Iris pigment epithelial cell (primary cell): ENCODE measurements at places on chromosomes 7 and 10.

DNA sequence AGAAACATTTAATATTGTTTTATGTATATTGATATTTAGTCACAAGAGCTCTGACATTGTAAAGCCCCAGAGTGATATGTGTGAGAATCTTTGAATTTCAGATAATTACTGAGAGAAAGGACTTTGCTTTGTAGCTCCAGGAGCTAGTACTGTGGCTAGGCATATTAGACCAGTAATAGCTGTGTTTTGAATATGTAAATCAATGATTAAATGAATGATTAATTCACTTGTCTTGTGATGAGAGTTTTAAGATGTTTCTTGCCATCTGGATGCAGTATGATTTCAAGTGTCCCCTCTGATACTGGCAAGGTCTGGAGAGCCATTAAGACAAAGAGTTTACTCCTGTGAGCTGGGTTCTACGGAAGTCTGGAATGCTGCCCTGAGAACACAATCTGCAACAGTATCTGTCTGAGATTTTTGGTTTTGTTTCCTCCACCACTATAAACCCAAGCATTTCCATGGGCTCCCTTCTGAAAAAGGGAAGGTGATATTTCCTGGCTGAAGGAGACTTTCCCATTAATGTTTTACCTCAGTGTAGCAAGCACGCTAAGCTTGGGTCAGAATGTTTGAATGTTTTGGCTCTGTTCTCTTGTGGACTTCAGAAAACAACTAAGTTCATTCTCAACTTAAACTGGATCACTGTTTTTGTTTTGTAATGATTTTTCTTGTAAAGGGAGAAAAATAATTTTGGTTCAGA, 61.3 kb upstream of the BICC1 start:
- no peak for DNase-seq

DNA sequence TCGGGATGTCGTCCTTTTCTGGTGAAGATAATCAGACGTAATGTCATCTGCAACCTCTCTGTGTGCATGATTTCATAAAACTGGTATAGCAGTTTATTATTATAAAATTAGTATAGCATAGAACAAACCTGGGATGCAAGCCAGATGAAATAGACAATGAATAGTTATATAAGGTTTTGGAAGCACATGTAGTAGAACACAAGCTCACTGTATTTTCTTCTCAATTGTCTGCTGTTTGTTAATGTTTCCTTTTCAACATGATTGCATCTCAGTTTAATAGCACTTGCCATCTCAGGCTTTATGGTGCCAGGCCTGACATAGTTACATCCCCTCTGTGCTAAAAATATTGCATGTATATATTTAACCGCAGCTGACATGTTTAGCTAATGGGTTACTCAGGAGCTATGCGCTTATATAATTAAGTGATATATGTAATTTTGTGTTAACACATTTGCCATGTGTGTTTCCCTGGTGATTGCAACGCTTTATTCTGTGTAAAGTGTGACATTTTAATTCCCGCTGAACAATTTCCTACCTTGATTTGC, 132.7 kb downstream of the ARID5B start:
- no peak for DNase-seq

- DNase-seq, result peak; percentile 21
These were observed 35.4 kb downstream of the TLL2 start for GRCh38 chr10:96478355-96478754.

- DNase-seq, result peak; percentile 31
These were observed 34.4 kb upstream of the SLC29A4 start for GRCh38 chr7:5248201-5248885.

- no peak for DNase-seq
These were observed 28.6 kb upstream of the VAX1 start for GRCh38 chr10:117166418-117167345.

DNA sequence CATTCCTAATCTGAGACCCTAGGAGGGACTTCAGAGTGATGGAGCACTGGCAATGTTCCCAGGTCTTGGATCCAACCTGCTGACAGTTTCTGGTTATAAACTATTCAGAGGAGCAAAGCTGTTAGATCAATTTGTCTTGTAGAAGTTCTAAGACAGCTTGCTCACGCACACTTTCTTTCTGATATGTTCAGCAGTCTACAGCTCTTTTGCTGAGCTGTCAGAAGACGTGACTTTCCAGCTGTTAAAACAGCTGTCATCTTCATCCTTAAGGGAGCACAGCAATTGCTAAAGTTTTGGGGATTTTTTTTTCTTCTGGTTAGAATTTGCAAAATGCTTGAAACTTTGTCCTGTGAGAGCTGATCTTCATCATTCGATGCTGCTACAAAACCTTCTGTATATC, 823.1 kb downstream of the SORCS1 start:
- DNase-seq, result no peak

DNA sequence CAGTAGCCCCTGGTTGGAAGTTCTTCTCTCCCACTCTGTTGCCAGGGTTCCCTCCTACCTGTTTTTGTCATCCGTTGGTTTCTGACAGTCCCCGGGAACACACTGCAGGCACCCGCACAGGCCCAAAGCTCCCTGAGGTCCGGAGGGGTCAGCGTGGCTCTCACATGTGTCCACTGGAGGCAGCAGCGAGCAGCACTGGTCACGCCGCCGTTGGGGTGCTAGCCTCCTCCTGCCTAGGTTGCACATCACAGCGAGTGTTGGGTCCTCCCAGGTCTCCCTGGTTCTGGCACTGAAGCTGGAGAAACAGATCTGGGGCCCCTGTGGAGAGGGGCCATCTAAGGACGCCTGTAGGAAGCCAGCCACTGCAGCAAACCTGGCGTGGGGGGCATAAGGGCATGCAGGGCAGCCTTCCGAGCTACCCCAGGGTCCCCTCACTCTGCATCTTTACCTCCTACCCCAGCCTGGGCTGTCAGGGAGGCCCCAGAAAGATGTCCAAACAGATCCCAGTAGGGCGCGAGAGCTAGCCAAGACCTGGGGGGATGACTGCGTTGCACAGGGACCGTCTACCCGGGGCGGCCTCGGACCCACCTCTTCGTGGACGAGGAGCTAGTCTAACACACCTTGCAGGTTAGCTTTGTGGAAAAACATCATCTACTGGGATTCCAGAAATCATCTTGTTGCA, 28.9 kb downstream of the LRRC27 start:
- no peak for DNase-seq

DNA sequence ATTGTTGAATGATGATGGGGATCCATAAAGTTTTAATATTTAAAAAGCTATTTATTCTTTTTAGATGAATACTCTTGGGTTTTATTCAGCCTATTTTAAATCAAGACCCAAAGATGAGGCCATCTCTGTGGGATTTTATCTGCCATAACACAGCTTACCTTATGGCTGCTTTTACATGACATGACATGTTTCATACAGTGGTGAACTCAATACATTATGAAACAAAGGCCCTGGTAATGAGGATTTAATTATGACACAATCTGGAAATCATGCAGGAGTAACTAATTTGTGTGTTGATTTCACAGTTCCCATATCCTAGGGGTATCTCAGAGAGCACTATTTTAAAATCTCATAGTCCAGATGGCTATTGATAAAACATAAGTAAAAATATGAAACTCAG, 661.8 kb upstream of the FZD8 start:
- DNase-seq, result no peak

GRCh38 chr7:99002827-99003212, 124.5 kb downstream of the TRRAP start:
- no peak for DNase-seq

DNA sequence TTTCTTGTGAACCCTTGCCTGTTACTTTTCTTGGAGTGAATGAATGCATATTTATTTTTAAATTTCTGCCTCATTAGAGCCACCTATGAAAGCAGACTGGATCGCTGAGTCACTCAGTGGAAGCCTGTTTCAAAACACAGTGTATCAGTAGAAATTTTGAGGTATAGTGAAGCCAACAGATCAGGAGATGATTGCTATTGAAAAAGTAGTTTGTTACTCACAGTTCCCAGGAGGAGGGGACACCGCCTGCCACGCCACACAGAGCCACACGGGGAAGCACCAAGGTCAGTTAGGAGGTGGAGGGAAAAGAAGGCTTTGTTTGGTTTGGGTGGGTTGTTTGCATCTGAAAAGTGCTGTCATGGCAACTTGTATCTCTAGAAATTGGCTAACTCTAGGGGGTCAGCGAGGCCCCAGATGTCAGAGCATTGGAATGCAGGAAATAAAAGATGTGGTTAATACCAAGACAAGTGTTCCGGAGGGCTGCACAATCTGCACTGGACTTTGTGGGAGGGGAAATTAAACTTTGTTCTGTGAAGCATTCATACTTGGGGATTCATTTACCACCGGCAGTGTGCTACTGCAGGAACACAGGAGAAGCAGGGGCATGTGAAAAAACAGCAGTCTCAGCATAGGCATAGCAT, 106.4 kb upstream of the SDK1 start:
- DNase-seq, result peak; percentile 92

GRCh38 chr7:2354939-2355704, 495 bp downstream of the EIF3B start:
- no peak for DNase-seq

GRCh38 chr7:64183126-64183742, 23.8 kb upstream of the ZNF735 start:
- DNase-seq, result no peak

GRCh38 chr7:143975617-143976016, 21.0 kb downstream of the OR2F1 start:
- DNase-seq, result peak; percentile 26

DNA sequence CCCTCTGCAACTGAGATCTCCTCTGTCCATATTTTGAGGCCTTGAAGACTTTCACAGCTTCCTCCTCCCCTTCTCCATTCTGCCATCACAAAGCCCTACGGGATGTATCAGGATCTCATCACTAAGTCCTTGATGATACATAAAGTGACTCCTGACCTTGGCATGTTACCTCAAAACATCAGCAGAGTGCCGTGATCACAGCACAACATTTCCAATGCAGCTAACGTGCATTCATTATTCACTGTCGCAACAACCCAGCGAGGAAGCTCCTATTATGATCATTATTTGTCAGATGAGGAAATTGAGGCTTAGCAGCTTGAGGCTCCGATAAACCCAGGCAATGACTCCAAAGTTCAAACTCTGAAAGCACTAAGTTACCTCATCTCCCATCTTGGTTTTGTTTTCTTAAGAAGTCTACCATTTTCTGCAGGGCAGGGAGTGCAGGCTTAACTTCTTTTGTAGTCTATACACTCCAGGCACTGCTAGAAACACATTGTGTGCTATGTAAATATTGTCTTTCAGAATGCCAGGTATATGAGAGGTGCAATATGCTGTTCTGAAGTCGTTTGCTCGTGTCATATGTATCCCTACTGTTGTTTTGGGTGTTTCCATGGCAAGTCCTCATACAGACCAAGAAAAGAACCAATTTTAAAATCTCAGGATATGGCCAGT, 80.6 kb upstream of the C1QL3 start:
- DNase-seq, result peak; percentile 5

GRCh38 chr10:122336332-122336731, 38.2 kb upstream of the PLEKHA1 start:
- no peak for DNase-seq

GRCh38 chr7:2209146-2209960, 23.4 kb downstream of the MAD1L1 start:
- DNase-seq, result peak; percentile 65

DNA sequence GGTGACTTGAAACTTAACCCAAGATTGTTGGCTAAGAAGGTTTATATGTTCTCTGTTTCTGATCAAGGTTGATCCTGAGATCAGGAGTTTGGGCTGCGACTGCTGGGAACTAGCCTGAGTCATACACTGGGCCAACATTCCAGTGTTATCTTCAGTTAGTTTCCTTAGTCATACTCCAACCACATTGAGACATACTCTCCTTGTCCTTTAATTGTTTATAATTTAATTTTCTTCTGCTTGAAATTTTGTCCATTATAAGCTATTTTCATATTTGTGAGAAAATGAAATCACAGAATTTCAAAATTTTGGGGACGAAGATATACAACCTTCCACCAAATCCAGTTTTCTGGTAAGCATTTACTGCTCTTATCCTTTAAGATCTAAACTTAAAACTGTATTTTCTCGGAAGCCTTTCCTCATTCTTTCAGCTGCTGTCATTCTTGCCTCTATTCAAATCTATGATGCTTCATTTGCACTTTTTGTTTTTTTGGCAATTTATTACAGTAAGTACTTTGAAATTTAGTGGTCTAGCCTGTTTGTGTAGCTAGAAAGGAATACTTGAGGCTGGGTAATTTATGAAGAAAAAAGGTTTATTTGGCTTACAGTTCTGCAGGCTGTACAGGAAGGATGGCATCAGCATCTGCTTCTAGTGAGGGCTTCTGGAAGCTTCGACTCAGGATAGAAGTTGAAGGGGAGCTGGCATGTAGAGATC, 63.4 kb upstream of the POT1 start:
- DNase-seq, result peak; percentile 94

DNA sequence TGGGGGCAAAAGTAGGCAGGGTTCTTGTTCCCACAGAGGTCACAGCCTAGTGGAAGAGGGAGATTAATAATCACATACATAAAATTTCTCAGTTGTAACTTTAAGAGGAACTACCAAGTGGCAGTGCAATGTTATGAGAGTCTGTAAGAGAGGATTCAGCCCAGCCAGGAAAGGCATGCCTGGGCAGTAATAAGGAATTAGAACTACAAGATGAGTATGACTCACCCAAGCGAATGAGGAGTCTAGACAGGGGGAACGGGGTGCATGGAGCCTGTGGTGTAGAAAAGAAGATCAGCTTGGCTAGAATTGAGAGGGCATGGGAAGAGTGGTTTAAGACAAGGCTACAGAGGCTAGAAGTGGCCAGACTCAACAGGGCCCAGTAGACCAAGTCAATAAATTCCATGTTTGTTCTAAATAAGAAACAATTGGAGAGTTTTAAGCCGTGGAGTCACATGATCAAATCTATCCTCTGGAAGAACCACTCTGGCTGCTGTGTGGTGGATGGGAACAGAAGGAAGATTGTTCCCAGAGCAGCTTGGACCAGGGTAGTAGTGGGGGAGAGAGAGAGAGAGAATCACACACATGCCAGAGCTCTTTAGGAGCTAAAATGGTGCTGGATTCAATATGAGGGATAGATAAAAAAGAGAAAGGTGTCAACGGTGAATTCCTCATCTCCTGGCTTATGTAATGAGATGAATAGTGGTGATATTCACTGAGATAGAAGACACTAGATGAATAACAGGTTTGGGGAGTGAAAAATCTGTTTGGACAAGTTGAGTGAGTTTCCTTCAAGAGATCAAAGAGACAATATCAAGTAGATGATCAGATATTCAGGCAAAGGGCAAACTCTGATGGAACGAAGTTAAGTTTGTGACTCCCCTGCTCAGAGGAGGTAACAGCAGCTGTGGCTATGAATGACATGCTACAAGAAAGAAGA, 265.1 kb downstream of the FGFR2 start:
- DNase-seq, result no peak

- DNase-seq, result no peak
These were observed 9.9 kb upstream of the DOCK1 start for GRCh38 chr10:126895214-126895781.

DNA sequence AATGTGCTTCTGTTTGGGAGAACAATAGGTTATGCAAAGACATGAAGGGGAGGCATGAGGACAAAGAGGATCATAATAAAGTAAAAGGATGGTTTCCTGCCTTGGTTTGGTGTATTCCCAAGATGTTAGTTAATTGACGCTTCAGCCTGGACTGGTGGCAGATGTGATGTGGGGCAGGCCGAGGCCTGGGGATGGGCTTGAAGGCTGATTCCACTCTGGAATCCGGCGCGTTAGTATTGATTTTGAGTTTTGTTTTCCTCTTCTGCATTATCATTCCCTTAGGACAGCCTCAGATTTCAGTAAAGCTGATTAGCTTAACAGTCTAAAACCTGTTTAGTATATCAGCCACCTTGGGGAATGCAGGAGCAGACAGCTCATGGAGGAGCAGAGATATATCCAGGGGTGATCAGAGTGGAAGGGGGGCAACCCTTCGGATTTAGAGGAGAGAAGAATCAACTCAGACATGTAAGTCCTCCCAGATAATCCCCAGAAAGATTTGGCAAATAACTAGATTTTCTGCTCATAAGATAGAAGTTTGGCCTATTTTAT, 159.8 kb upstream of the MTPN start:
- DNase-seq, result no peak
